Frontal cortex (tissue), 4 donors: ENCODE measurements at places on chromosomes 2 and 18.

DNA sequence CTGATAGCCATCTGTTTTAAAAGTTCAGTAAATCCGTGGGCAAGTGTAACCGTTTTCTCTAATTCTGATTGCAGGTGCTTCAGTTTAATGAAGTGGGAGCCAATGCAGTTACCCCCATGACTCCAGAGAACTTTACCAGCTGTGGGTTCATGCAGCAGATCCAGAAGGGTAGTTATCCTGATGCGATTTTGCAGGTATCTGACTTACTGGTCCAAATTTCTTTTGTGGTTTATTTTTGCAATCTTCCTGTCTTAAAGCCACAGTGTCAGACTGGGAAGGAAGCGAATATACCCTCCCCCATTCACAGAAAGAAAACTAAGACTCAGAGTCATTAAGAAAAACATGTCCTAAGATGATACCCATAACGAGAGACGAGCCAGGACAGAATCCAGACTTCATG lies 7.7 kb downstream of the SERPINB2 start:
- no peak for DNase-seq

GRCh38 chr2:80643598-80643997 lies 339.0 kb upstream of the LRRTM1 start:
- no peak for DNase-seq

DNA sequence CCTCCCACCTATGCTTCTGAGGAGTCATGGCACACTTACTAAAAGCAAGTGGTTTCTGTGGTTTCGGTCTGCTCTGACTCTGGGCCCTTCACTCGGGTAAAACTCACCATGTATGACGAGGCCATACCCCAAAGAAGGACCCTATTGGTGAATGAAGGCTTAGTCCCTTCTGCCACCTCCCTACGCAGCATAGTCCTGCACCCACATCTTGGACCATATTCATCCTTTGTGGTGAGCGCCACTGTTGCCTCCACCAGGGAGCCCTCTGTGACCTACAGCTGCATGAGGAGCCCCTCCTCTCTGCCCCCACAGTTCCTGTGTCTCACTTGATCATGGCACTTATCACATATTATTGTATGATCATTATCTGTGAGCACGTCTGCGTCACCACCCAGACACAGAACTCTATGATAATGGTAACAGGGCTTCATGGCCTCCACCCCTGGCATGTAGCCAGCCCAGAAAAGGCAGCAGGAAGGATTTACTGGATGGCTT lies 113.3 kb downstream of the TFCP2L1 start:
- DNase-seq: no peak

- DNase-seq: no peak
These were observed 410.7 kb upstream of the TNP1 start for GRCh38 chr2:217270485-217271121.

- no peak for DNase-seq
These were observed 65.9 kb downstream of the CALCRL start for GRCh38 chr2:187382131-187382530.

- no peak for DNase-seq
These were observed 17.7 kb upstream of the VIT start for GRCh38 chr2:36678856-36679255.

GRCh38 chr18:58456625-58457024 lies 172.3 kb downstream of the ALPK2 start:
- no peak for DNase-seq

DNA sequence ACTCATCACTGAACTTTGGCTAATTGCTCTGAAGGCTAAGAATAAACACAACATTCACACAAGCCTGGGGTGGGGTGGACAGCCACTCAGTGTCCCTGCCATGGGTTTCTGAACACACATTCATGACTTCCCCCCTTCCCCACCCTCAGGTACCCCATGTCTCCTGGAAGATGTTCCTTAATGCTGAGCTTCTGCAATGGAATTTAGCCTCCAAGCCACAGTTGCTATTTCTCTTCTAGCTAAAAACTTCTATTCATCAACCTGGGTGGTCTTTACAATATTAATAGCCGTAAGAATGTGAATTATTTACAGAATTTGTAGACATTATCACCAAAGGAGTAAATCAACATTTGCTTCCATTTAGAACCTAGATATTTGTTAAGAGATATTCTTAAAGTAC lies 175.1 kb downstream of the ACKR3 start:
- no peak for DNase-seq

- DNase-seq: no peak
These were observed 375.0 kb upstream of the ZEB2 start for GRCh38 chr2:144894612-144895599.

DNA sequence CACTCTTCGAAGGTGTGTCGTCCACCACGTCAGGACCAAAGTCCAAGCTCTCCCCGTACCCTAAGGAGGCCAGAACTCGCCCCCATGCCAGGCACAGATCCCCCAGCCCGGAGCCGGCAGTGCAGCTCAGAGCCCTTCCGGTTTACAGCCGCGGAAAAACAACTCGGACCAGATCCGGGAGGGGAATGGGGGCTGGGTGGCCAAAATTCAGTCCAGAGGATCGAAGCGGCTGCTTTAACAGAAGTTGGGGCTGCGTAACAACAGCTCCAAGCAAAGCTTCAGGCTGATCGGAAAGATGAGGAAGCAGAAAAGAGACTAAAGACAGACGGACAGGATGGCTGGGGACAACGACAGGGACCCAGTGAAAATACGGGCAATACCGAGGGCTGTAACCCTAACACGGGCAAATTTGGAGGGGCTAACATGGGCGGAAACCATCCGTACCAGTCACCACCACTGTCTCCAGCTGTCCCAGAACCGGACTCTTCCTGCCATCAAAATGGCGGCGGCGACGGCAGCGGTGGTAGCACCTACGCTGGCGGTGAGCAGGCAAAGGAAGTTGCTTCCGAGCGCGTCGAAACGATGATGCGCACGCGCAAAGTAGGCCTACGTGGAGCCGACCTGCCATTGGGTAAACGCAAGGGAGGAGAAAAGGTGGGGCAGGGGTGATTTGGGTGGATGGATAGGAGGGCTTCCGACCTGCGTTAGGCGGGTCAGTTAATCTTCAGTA lies at the start of gene MMADHC:
MMADHC (minus strand) TSS at position 556 of the 730 bp plus-strand sequence. CDS start 678 bp downstream, outside the sequence.
- peak; percentile 17 for DNase-seq

- no peak for DNase-seq
These were observed 146.0 kb upstream of the SMAD2 start for GRCh38 chr18:48076461-48076860.

- no peak for DNase-seq
These were observed 12.1 kb downstream of the FMNL2 start for GRCh38 chr2:152347076-152347475.
